ENCODE measurements at places on chromosomes 1 and 21.

DNA sequence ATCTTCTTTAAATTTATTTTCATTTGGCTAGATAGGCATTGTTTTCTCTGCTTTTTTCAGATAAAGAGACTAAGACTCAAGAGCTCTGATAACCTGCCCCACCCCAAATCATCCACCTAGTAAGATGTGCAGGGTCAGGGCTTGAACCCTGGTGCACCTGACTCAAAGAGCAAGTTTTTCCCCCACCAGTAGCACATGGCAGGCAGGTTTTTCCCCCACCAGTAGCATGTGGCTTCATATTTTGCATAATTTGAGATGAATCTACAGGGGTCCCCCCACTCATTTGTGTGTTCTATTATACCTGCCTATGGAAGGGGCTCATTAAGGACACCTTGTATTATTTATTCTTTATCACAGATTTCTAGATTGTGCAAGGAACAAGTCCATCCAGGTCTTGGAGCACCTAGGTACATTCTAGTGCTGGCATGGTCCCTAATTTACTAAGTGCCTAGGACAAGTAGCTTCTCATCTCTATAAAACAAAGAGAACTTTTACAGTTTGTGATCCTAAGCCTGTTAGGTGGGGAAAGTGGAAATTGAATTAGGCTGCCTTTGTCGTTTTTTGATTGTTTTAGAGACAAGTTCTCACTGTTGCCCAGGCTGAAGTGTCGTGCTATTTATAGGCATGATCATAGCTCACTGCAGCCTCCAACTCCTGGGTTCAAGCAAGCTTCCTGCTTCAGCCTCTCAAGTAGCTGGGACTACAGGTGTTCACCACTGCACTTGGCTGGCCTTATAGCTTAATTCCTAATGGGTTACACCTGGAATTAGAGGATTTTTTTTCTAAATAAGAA, 13.2 kb upstream of the CTSE start:
- DNase-seq: no peak

GRCh38 chr1:153733970-153734369, 6.1 kb downstream of the INTS3 start:
- DNase-seq: no peak

DNA sequence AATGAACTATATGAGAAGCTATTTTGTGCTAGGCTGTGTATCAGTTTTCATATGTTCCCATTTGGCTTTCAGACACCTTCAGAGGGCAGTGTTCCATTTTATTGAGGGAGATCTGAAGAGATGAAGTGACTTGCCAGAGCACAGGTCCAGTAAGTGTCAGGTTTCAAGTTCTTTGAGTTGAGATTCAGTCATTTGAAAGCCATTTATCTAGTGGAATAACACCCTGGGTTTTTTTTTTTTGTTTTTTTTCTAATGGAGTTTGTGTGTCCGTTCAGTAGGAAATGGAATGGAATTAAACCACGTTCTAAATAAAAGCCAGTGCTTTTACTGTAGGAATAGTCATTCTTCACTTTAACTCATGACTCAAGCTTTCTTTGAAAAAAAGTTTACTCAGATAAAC, 652.9 kb upstream of the USP24 start:
- no peak for DNase-seq

GRCh38 chr1:26938659-26939025, 17.1 kb downstream of the NUDC start:
- DNase-seq: no peak

- DNase-seq: no peak
Observed at GRCh38 chr1:31860581-31860980, 44.8 kb upstream of the SPOCD1 start.

DNA sequence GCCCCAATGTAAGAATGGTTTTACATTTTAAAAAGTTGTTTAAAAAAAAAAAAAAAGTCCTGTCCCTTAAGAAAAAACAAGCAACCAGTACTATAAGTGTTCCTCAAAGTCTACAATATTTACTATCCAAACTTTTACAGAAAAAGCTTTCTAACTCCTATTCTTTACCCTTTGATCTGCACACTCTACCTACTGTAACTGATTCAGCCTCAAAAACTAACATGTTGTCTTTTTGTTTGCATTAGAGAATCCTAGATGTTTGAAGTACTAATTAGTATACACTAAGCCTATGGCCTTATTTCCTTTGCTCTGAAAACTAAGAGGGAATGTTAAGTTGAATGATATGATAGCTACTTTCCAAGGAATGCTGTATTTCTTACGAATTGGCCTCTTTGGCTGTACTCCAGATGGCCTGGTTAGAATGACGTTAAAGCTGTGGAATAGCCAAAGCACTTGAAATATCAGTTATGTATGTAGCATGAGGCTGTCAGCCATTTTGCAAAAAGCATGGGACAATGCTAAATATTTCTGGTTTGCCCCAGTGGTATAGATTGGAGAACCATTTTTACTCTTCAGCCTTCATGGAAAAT, 234.8 kb downstream of the GPR52 start:
- DNase-seq: no peak

- DNase-seq: peak; percentile 58
Observed at GRCh38 chr1:67685558-67686266, 711 bp downstream of the GADD45A start.

DNA sequence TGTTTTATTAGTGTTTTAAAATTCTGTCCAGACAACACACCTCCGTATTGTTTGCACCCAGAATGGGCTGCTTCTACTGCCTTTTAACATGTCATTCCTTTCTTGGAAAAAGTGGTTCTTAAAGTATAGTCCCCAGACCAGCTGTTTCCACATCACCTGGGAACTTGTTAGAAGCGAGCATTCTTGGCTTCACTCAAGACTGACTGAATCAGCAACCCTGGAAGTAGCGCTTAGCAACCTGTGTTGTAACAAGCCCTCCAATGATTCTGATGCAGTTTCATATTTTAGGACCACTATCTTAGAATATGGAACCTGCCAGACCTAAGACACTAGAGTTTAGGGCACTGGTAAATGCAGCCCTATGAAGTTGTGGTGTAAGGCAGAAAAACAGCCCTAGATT, 6.0 kb upstream of the PPIE start:
- DNase-seq: no peak

GRCh38 chr1:37945743-37946702, 830 bp downstream of the INPP5B start:
- no peak for DNase-seq

DNA sequence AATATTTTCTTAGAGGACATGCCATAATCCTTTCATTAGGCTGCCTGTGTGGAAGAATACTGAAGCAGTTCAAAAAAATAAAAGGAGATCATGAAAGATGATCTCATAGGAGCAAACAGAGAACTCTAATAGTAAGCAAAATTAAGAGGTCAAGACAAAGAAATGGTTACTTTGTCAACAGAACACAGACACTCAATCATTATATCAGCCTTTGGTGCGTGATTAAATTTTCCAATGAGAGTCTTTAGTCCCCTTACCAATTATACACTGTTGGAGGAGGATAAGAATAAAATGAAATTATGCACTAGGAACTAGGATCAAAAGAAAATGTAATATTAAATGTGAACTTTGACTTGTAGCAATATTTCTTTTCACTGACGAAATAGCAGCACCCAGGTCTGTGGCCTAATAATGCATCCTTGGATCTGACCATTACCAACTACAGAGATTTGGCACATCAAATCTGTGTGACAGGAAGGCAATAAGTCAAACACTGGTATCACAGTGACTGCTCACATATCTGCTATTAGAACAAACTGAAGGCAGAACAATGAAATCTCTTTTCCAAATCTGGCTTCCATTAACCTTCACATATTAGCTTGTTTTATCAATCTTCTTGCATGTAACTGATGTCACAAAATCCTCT, 1812.9 kb downstream of the PLA2G4A start:
- no peak for DNase-seq

DNA sequence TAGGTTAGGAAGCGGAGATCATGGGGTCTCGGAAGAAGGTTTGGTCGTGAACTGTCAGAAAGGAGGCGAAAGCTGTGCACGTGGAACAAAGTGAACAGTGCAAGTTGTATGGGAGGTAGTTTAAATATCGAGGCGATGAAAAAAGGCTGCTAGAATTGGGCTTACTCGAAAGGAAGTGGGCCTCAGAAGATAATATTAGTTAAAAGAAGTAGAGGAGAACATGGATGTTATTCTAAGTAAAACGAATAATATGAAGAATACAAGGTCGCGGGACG, 571 bp downstream of the WDR3 start:
- no peak for DNase-seq

DNA sequence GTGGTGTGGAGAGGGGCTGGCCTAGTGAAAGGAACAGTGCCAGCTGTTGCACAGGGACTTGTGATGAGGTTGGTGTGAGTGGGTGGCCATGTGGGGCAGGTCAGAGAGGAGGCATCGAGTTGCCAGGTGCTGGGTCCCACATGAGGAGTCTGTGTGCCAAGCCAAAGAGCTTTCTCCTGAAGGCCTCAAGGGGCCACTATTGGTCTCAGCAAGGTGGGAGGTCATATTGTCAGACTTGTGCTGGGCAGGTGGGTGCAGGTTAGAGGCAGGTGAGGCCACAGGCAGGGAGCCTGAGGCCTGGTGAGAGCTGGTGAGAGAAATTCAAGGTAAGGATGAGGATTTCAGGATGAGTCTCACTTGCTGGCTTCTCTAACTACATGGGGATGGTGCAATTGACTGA, 256.8 kb downstream of the DISC1 start:
- DNase-seq: no peak

- DNase-seq: no peak
Observed at GRCh38 chr1:53310847-53311681, 16.8 kb downstream of the LRP8 start.

- DNase-seq: no peak
Observed at GRCh38 chr1:30318864-30319718, 404.3 kb downstream of the MATN1 start.

GRCh38 chr1:201015551-201016091, 7.9 kb downstream of the KIF21B start:
- DNase-seq: no peak

DNA sequence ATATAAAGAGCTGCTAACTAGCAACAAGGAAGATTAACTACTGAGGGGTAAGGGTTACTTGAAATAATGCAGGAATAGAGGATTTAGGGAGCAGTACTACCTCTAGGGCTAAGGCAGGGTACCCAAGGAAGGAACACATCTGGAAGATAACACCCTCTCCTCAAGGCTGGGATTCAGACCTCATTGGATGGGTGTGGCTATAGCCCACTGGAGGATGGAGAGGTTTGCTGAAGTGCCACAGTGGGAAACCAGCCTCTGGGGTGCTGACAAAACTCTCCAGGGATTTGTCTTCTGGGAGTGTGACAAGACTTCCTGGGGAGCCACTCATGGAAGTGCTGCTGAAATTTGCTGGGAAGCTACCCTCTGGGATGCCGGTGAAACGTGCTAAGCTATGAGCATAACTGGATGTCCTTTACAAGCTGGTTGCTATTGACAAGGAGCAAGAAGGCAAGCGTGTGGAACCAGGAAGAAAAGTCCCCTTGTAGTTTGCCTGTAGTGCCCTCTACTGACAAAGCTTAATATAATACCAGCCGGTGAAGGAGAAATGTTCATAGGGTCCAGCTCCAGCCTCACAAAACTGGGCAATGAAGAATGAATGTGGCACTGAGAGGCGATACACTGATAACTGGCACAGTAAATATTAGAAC, 122.8 kb upstream of the USP24 start:
- DNase-seq: no peak

GRCh38 chr1:110548381-110548780, 29.4 kb upstream of the KCNA10 start:
- no peak for DNase-seq

DNA sequence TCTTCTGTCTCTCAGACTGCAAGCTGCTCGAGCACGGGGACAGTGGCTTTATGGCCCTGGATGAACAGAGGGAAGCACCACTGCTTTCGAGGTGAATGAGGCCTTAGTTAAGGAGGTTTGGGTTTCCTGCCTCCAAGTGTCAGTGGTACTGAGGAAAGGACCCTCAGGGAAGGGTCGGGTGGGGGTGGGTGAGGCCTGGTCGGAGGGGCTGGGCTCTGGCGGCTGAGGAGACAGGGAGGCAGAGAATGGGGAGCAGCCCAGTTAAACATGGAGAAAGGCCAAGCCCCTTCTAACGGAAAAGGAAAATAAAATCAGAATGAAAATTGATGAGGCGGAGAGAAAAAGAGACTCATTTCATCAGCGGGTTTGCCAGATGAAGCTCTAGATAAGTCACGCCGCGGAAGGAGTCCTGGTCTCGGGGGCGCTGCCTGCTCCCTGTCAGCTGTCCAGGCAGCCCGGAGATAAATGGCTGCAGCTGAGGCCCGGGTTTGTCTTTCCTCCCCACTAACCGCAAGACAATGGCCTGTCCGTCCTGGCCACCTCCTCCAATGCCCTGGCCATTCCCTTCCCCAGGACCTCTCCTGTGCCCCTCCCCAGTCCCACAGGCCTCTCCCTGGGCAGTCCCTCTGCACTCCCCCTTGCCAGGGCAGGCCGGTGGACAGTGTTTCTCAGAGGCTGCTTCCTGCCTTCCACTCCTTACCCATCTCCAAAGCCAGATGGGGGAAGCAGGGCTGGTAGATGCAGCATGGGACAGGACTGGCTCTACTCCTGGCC, 55.2 kb downstream of the LRRN2 start:
- no peak for DNase-seq

GRCh38 chr1:99737016-99737415, 29.4 kb downstream of the FRRS1 start:
- DNase-seq: no peak

DNA sequence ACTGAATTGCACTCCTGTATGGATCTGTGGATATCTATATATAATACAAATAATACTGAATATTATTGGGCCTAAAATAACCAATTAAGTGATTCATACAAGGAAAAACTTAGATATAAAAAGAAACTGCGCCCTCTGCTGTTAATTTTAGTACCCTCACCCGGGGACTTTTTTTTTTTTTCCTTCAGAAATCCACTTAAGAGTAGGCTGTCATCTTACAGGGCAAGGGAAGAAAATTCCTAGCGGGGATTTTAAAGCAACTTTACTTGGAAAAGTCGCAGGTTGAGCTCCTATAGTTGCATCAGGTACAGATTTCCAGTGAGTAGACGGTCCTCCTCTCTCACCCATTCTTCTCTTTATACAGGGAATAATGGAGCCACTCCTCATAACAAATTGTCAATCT, 1.3 kb downstream of the NTNG1 start:
- DNase-seq: no peak

GRCh38 chr1:15858672-15859372, 11.3 kb downstream of the SPEN start:
- DNase-seq: no peak

DNA sequence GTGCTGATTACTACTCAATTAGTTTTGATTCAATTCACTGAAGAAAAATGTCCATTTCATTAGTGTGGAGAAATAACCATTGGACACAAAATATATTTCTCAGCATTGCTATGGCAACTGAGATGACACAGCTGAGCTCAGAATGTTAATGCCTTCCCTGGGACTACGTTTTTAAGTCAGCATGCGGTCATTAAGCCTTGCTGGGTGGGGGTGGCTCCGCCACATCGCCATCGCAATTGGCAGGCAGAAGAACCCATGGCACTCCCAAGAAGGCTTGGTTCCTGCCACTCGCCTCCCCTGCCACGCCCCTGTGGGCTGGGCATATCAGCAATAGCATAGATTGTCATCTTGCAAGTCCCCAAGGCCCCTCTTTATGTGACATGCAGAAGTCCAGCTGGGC, 256.7 kb upstream of the CAMK1G start:
- DNase-seq: no peak
